ENCODE measurements at places on chromosomes 2 and 18.

- no peak for DNase-seq
Observed at GRCh38 chr2:78701546-78701945, 324.0 kb upstream of the REG3G start.

GRCh38 chr2:126674075-126674744, 18.3 kb downstream of the GYPC start:
- no peak for DNase-seq

- DNase-seq = peak; percentile 76
Observed at GRCh38 chr2:176536439-176537133, 267.3 kb downstream of the MTX2 start.

DNA sequence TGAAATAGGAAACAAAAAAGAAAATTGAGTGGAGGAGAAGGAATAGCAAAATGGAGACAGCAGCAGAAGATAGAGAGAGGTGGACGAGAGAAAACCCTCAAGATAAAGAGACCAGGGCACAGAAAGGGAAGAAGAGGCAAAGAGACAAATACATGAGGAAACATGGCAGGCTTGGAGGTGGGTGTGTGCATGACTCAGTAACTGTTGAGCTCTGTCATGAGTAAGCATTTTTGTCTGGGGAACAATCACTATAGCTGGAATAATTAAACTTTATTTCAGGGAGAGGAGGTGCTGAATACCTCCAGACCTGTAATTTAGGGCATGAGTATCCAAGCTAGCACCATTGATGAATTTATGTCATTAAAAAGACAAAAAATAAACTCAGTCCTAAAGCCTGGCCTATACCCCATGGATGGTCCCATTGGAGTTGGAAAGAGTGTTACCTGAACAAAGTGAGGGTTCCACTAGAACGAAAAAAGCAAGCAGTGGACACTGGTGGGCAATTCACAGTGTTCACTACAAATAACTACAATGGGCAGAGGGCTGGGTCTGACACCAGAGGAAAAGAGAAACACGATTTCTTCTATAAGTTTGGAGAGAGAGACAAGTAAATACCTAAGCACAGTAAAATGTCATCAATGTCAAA, 145.5 kb downstream of the ADCYAP1 start:
- no peak for DNase-seq

- DNase-seq = peak; percentile 84
Observed at GRCh38 chr2:30711646-30712085, 95.6 kb downstream of the CAPN13 start.

GRCh38 chr18:36526611-36527010, 229.1 kb downstream of the FHOD3 start:
- no peak for DNase-seq

DNA sequence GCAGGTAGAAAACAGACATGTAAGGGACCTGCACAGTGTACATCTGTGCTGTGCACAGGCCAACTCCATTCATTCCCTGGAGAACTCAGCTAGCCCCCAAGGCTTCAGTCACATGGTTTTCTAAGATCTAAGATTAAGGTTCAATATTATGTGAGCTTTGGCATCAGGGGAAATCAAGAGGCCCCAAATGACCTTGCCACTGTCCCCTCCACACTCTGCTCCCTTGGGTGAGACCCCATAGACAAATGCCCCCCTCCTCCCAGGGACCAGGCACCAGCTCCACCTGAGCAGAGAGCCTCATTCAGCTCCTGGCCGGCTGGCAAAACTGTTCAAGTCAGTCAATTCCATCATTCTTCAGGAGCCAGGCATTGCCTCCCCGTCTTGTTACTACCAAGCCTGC, 93.6 kb upstream of the TMEM18 start:
- no peak for DNase-seq

GRCh38 chr2:63875131-63875527, 33.4 kb downstream of the UGP2 start:
- DNase-seq = no peak

DNA sequence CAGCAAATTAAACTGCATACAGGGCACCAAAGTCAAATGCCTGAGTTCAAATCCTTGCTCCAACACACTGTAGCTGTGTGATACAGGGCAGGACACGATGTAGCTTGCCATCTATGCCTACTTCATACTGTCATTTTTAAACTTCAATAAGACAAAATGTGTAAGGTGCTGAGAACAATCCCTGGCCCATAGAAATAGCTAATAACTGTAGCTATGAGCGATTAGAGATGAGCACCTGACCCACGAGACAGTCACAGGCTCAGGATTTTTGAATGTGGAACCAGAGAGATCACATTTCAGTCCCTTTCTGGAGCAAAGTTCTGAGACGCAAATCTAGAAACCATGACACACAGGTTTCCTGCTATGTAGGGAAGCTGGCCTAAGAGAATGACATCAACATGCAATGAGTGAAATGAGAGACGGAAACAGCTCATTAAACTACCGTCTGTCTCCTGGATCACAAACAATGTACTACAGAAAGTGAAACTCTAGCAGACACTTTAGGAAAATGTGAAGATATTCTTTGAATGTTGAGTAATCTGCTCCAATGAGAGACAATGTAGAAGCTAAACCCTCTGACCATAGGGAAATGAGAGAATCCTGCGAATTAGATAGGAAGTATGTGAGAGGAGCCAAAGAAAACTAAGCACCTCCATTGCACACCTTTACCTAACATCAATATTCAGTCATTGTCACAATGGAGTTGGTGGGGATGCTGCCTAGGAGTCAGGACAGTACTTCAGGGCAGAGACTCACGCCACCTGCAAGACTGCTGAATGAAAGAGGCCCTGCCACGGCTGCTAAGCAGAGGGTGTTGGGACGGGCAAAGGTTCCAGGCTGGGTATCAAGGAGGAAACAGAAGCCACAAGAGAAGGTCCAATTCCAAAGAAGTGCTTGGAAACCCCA, 25.5 kb downstream of the B4GALT6 start:
- no peak for DNase-seq

Data from lung (tissue), 17 donors.